ENCODE measurements at places on chromosomes 6 and 20.

GRCh38 chr20:56460459-56460858 lies 8.0 kb upstream of the RTF2 start:
- no peak for DNase-seq

DNA sequence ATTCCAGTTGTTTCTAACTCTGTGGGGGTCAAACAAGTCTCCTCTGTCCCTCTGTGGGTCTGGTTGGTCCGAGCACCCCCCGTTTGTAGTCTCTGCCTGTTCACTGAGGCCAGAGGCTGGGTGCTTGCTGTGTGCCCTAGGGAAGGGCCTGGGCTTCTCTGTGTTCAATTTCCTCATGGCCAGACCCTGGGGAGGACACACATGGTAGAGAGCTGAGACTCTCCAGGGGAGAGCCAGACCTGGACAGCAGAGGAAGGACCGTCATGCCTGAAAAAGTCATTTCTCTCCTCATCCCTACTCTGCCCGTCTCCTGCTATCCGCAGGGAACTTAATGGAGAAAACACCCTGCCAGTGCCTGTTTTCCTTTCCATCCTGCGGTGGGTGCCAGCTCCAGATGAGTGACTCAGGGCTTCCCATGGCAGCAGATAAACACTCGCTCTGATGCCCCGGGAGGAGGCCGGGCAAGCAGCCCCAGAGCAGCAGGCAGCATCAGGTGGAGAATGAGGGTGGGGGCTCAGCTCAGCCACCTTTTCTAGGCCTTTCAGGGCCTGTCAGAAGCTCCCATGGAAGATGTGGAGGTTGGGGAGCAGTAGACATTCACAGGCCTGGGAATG lies 51.9 kb downstream of the SNAI1 start:
- DNase-seq: peak; percentile 50

DNA sequence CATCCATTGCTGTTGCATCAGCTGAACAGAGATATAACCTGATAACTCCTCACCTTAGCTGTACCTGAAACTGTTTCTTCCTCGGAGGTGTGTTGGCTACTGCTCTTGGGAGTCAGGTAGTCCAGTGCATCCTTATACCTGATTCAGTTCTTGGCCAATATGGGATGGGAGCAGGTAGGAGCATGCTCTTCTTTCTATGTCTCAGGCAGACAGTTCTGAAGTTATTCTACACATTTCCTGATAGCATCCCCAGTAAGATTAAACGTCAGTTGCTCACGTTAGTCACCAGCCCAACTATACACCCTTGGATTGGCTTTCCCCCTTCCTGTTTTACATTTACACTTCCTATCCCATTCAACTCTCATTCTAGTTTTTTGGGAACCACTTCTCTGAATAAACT lies 244.3 kb upstream of the FLRT3 start:
- DNase-seq: no peak

GRCh38 chr6:128284128-128284527 lies 236.3 kb downstream of the PTPRK start:
- DNase-seq: no peak

GRCh38 chr20:57620274-57620990 lies at the start of gene ZBP1:
TSS of gene ZBP1 (minus strand) at chr20:57620426. CDS start at chr20:57620295, 131 bp downstream.
- DNase-seq: no peak

- no peak for DNase-seq
Measured at GRCh38 chr20:36065427-36065998, 89.0 kb upstream of the EPB41L1 start.

DNA sequence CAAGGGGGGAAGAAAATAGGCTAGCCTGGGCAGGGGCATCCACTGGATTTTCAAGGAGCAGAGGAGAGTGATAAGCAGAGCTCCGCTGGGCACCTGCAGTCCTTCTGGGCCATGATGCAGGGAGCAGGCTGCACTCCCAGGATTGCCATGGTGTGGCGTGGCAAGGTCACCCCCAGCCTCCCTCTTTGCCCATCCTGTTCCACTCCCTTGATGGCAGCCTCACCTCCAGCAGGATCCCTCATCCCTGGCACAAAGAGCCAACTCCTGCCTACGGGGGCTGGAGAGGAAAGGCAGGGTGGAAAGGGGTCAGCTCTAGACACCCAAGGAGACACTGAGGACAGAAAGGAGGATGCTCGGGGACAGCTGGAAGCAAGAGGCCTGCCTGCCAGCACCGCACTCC lies 22.4 kb upstream of the MYMX start:
- peak; percentile 2 for DNase-seq
